Esophagus (tissue), 2 donors: ENCODE measurements at places on chromosomes 13 and 19. TPM values are rescaled to one million over a fixed set of nuclear protein-coding genes. Genes with fewer than 3 reads are reported as not detected.

Gene ZNF682
- 6.2 TPM for polyA plus RNA-seq

Gene ZNF880
- 5.4 TPM for polyA plus RNA-seq

Gene LIN7B
- 18.5 TPM for polyA plus RNA-seq

Gene C19orf38
- polyA plus RNA-seq: 0.19 TPM

Gene ZNF441
- polyA plus RNA-seq: 1.6 TPM

Gene LGALS7B
- 6,105 TPM for polyA plus RNA-seq

Gene CERS1
- polyA plus RNA-seq: 0.12 TPM

Gene KCNJ14
- polyA plus RNA-seq: 0.54 TPM

Gene ZNF431
- 68.4 TPM for polyA plus RNA-seq

Gene EFNB2
- 8.4 TPM for polyA plus RNA-seq

Gene KIR2DL1
- not detected for polyA plus RNA-seq

Gene KIR3DL3
- polyA plus RNA-seq: not detected

Gene ZNF285
- 0.64 TPM for polyA plus RNA-seq

Gene BCL2L12
- 21.4 TPM for polyA plus RNA-seq

Gene CFD
- polyA plus RNA-seq: 95.2 TPM

Gene HSPB6
- 12.5 TPM for polyA plus RNA-seq

Gene NECTIN2
- polyA plus RNA-seq: 60.9 TPM

Gene RYR1
- polyA plus RNA-seq: 8.0 TPM

Gene ADGRE2
- polyA plus RNA-seq: 0.73 TPM

Gene DAND5
- polyA plus RNA-seq: not detected

Gene MUC16
- 0.06 TPM for polyA plus RNA-seq

Gene KASH5
- not detected for polyA plus RNA-seq

Gene FBXL3
- 11.5 TPM for polyA plus RNA-seq

Gene SYT3
- polyA plus RNA-seq: 0.09 TPM

Gene KCNRG
- 0.59 TPM for polyA plus RNA-seq

Gene FAM124A
- polyA plus RNA-seq: 0.64 TPM

Gene KLK3
- polyA plus RNA-seq: not detected

Gene LRRC63
- 0.01 TPM for polyA plus RNA-seq

Gene ANGPTL4
- polyA plus RNA-seq: 126 TPM

Gene FFAR3
- not detected for polyA plus RNA-seq

Gene ANGPTL8
- polyA plus RNA-seq: not detected

Gene TRIP10
- 519 TPM for polyA plus RNA-seq

Gene FBL
- 174 TPM for polyA plus RNA-seq

Gene CERS4
- 67.7 TPM for polyA plus RNA-seq
